Activated CD4-positive, alpha-beta T cell treated with anti-CD3 and anti-CD28 coated beads for 48 hours (primary cell): ENCODE measurements at places on chromosomes 7 and 10.

GRCh38 chr10:114682532-114682931, 24.5 kb upstream of the ABLIM1 start:
- no peak for DNase-seq

DNA sequence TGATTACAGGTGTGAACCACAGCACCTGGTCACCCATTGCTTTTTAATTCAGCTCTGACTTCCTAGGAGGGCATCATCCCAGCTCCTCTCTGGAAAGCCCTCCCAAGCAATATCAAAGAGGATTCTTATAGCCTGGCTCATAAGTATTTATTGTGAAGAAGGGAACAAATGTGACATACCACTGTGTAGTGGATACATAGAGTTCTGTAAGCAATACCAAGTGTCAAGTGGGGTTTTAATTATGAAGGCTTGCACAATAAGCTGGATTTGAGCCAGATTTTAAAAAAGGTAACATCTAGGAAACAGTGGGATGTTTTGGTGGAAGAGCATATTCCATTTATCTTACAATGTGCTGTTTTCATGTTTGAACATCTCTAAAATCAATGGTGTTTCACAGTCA, 19.0 kb upstream of the PRTFDC1 start:
- no peak for DNase-seq

- DNase-seq: no peak
Observed at GRCh38 chr7:155773531-155773930, 38.7 kb downstream of the SHH start.

GRCh38 chr7:41940760-41941343, 238.0 kb upstream of the INHBA start:
- DNase-seq: peak; percentile 64

GRCh38 chr10:86291616-86292340, 74.8 kb downstream of the GRID1 start:
- DNase-seq: no peak

- DNase-seq: no peak
Observed at GRCh38 chr7:19677180-19677579, 31.7 kb downstream of the POLR1F start.

- DNase-seq: no peak
Observed at GRCh38 chr10:114911052-114911711, 26.8 kb upstream of the TRUB1 start.

- DNase-seq: no peak
Observed at GRCh38 chr10:101710059-101710695, 15.2 kb upstream of the FBXW4 start.

DNA sequence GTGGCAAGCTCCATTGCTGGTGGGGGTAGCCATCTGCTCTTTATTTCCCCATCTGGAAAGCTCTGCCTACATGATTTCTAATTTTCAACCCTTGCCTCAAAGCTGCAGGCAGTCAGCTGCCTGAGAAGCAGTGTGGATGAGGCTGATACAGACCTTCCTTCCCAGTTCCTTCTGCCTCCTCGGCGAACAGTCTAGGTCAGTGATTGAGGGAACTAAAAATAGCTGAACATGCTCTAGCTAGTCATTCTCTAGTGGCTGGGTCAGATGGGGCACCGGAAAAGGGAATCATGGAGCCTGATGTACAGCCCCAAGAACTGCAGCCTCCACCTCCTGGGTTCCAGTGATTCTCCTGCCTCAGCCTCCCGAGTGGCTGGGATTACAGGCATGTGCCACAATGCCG, 48.7 kb downstream of the NAMPT start:
- DNase-seq: no peak

GRCh38 chr7:97541188-97541587, 190.7 kb upstream of the TAC1 start:
- DNase-seq: no peak
